Endodermal cell (in vitro differentiated cells): ENCODE measurements at places on chromosomes 7 and 10.

GRCh38 chr10:5550621-5551530 is 26.1 kb downstream of the CALML3 start:
- DNase-seq = no peak

- no peak for DNase-seq
These were observed 3.3 kb upstream of the FAS start for GRCh38 chr10:88987243-88987725.

- peak; percentile 43 for DNase-seq
These were observed 26.8 kb downstream of the EN2 start for GRCh38 chr7:155484483-155485399.

GRCh38 chr7:46626691-46627310 is 705.7 kb upstream of the IGFBP3 start:
- peak; percentile 76 for DNase-seq

DNA sequence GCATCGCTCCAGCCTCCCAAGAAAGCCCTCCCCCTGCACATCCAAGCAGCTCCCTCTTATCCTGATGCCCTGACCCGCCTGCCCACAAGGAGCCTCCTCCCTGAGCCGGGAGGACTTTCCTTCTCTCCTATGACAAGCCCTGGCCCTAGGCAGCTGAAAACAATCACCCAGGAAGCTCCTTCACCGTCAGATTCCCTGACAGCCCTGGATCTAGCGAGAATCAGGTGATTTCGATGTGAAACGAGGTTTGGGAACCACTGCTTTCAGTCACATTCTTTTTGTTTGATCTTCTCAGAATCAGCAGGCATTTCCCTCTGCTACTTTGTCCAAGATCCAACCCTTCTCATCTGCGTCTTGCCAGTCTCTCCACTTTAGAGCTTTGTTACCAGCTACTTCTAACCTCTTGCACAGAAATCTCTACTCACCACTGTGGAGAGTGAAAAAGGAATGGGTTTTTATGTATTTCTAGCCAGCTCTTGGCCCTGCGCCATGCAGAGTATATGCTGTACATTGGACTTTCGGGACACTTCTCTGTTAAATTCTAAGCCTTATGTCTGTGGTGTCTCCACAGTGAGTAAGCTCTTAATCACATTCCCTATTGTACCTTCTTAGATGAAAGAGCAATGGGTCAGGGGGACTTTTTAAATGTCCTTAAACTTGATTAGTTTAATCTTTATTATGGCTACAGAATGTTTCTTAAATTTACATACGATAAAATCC is 253.2 kb upstream of the C7orf33 start:
- DNase-seq = peak; percentile 88

- DNase-seq = no peak
These were observed 144.3 kb upstream of the ETV1 start for GRCh38 chr7:14133752-14134151.

GRCh38 chr7:131764143-131764775 is 207.8 kb upstream of the PODXL start:
- no peak for DNase-seq
